NK-92 treated with Interleukin-12 subunit alpha and Interleukin-12 subunit beta, amount 100 ng/mL, for 24 hours (cell line): ENCODE measurements at places on chromosomes 4 and X.
A peak's percentile ranks its signal among the peaks of the same experiment; 100 is the strongest.

GRCh38 chr4:101142259-101142658, 205.1 kb downstream of the PPP3CA start:
- DNase-seq, result no peak

DNA sequence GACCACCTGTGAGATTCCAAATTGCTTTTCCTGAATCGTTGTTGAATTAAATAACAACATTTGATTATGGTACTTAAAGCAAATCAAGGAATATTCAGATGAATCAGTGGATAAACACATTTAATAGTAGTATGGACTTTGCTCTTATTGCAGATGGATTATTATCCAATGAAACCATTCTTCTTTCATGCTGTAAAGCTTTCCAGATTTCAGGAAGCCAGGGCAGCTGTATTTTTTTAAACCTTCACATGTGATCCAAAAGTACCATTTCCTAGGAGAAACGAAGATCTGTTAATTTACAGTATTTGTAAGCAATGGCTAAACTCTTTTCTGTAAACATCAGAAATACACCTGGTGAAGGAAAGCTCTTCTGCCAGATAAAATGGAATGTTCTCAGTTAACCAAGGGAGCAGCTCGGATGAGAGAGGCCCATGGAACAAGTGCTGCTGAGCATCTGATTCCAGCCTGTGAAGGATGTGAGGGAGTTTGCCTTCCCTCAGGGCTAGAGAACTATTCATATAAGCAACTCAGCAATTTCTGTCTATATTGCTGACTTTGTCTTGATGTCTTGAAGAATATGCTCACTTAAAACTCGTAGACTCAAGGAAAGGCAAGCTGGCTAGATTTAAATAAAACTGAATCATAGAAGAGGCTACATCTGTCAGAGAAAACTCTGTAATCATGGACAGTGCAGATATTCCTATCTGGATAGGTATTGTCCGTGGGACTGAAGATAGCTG, 94.4 kb upstream of the LIMCH1 start:
- DNase-seq, result no peak

GRCh38 chr4:11611868-11612267, 183.2 kb upstream of the HS3ST1 start:
- DNase-seq, result no peak

DNA sequence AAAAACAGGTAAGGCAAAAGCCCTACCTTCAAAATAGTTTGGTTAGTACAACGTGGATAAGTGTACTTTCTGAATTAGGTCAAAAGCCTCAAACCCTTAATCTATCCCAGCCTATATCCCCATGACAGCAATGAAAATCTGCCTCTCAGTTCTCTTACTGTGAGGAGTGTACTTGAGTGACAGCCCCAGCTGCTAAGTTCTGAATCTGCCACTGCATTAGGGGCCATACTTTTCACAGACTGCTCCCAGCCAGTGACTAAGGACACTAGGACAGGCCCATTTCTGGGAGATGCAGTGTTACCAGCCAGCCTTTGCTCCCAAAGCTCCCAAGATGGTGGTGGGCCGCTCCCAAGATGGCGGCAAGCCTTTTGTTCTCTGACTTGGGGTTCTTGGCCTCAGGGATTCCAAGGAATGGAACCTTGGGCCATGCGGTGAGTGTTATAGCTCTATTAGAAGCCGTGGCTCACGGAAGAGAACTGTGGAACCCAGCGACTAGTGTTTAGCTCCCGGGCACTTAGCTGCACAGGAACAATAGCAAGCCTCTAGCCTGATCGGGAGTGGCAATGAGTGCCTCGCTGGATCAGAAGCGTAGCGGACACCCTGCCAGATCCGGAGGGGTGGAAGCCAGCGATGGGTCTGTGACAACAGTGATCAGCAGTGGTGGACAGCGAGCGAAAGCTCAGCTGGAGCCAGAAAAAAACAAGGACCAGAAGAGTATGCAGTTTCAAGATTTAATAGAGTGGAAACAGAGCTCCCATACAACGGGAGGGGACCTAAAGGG, 175.6 kb upstream of the NRK start:
- DNase-seq, result no peak

GRCh38 chr4:138161351-138161750, 80.8 kb downstream of the SLC7A11 start:
- no peak for DNase-seq

GRCh38 chrX:133300591-133300990, 82.4 kb upstream of the TFDP3 start:
- no peak for DNase-seq

DNA sequence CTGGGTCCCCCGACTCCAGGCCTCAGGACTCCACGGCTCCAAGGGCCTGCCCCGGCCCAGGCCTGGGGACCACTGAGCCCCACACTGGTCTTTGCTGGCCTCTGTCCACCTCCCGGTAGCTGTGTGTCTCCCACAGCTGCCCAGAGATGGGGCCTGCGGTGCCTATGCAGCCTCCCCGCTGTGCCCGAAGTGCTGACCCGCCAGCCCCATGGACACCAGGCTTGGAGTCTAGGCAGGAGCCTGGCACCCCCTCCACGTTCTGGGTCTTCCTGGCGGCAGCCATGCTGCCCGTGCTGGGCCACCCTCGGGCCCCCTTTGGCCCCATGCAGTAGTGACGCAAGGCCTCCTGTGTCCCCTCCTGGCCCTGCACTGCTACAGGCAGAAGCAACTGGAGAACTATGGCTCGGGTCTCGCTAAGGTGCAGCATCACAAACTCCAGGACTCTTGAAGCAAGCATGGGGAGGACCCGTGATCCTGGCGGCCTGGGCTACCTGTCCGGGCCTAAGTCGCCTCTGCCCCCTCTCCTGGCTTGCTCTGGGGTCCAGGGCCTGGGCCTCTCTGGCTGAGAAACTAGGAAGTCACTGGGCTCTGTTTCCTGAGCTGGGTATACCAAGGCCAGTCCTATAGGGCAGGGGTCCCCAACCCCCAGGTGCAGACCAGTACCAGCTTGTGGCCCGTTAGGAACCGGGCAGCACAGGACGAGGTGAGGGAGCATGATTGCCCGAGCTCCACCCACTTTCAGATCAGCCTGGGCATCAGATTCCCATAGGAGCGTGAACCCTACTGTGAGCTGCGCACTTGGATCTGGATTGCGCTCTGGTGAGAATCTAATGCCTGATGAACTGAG, 917 bp downstream of the MYL5 start:
- DNase-seq, result no peak

DNA sequence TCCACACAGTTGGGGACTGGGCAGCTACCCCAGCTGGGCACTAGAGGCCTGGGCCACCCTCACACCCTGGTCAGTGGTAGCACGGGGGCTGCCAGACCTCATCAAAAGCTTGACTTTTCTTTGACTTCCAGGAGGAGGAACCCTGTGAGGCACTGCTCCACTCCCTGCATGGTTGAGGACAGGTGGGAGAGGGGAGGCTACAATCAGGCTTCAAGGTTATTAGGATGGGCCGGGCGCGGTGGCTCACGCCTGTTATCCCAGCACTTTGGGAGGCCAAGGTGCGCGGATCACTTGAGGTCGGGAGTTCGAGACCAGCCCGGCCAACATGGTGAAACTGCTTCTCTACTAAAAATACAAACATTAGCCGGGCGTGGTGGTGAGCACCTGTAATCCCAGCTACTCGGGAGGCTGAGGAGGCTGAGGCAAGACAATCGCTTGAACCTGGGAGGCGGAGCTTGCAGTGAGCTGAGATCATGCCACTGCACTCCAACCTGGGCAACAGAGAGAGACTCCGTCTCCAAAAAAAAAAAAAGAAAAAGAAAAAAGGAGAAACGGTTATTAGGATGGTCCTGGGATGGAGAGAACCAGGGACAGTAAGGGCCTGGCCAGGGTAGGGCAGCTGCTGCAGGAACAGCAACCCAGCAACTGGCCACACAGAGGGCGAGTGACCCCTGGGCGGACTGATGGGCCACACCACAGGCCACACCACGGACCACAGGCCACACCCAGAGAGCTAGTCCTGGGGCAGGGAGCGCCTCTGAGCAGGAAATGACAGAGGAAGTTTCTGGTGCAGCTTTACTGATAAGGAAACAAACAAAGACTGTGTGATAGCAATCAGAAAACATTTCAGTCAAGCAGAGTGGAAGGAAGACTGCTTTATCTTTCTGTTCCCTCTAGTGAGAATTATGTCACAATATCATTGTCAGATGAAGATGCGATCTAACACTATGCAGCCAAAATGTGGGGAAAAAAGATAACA, 20.5 kb upstream of the OPN1LW start:
- peak; percentile 5 for DNase-seq

DNA sequence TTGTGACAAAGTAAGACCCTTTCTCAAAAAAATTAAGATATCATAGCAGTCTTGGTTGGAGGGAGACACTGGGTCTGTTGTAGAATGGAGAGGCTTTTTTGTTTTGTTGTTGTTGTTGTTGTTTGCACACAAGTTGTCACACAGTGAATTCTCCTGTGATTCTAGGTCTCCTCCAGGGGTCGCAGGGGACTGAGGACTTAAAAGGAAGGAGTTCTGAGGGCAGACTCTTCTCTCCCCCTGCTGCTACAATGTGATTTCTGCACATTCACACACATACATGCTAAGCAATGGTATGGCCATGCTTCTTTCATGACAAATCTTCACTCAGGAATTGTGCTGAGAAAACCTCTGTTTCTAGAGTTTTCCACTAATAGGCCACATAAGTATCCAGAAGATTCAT, 71.1 kb downstream of the ZNF732 start:
- no peak for DNase-seq

DNA sequence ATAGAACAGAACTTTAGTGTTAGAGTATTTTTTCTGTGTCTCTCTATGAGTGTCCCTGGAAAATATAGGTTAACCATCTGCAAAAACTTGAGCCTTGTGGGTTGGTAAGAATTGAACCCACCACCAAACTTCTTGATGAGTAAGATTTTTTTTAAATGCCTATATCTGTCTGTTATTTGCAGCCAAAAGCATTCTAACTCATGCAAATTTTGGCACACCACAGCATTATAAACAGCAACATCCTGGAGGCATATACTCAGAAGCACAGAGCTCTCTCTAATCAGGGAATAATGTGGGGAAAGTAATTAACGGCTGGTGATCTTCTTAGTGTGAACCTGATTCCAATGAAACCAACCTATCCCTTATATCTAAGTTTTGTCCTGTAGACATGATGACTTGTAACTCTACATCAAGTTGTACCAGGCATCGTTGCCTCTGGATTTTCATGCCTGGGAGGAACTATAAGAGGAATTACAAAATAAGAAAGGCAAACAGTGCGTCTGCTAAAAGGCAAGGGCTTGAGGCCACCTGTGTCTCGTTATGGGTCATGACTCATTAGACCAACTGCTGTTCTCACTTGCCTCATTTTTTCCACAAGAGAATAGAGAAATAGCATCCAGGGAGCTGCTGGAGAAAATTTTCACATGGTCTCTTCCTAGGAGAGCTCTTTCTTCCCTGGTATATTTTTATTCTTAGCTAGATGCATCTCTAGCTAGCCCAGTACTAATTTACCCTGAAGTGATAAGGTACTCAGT, 202.4 kb downstream of the CHIC2 start:
- DNase-seq, result no peak

DNA sequence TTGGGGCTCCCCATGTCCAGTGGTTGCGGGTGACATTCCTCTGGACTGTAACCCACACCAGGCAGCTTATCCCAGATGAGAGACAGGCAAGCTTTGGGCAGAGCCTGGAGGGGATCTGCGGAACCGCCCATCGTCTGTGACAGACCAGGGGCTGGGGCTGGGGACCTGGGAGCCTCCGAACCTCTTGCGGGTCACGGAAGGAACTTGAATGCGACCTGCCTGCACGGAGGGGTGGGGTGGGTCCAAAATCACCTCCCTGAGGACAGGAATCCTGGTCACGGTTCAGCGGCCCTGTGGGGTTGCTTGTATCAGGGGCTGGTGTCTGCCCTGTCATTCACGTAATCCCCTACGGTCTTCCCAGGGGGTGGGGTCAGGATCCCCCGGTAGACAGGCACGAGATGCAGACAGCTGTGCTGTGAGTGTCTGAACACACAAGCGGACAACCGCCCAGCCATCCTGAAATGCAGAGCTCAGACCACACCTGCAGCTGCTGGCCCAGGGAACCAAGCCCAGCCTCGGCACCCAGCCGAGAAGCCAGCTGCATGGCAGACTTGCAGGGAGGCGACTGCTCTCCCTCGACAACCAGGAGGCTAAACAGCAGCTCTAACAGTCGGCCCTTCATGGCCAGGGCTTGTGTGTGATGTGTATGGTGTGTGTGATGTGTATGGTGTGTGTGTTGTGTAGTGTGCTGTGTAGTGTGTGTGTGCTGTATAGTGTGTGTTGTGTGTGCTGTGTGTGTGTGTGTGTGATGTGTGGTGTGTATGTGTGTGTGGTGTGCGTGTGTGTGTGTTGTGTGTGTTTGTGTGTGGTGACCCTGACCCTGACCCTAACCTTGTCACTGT, 105.9 kb upstream of the ADRA2C start:
- DNase-seq, result no peak
